ENCODE measurements at places on chromosomes 7 and 10. TPM values are rescaled to one million over a fixed set of nuclear protein-coding genes. Genes with fewer than 3 reads are reported as not detected.
A peak's percentile ranks its signal among the peaks of the same experiment; 100 is the strongest.

- DNase-seq: peak; percentile 73
Measured at GRCh38 chr10:35336084-35336831, at the start of gene CCNY. Gene CCNY (plus strand): TSS chr10:35336509. CDS start chr10:35337054, 545 bp downstream.

DNA sequence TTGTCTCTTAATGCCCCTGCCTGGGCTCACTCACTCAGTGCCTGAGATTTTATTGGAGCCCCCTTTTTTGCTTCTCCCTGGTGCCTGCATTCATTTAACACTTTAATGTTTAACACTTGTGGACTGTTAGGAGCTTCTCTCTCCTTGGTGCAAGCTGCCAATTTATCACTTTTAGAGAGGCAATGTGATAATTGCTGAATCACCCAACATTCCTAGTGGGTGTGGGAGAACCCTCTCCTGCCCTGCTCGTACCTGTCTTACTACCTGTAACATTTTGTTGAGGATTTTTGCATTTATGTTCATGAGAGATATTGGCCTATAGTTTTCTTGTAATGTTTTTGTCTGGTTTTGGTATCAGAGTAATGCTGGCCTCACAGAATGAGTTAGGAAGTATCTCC is 13.2 kb downstream of the STAM start:
- no peak for DNase-seq

GRCh38 chr10:76070916-76071315 is 639.5 kb downstream of the LRMDA start:
- no peak for DNase-seq

PCLO gene
- total RNA-seq: 2.0 TPM

DNA sequence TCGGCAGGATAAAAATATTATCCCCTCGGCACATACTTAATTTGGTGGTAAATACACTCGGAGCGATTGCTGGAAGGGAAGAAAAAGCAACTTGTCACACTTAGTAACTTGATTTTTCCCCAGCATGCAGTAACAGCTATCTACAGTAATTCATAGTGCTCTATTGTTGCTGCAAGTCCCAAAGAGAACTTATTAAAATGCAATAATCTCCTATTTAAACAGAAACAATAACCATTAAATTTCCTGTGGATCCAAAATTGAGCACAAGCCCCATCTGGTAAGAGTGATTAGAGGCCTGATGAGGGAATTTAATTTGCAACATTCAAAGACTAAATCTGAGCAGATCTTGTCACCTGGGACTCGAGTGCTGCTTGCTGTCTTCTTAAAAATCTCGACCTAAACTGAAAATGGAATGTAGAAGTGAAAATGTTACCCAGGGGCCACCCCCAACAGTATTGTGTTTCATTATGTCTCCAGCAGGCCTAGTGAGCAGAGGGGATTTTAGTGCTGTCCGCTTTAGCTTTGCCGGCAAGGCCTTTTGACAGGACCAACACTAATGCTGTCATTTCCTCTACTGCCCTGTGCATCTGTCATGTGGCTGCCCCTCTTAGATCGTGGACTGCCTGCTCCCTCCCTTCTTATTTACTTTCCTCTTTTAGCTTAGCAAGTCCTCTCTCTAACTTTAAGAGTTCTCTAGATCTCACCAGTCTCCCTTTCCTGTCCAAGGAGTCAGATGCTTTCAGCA is 639.7 kb downstream of the AUTS2 start:
- no peak for DNase-seq

DNA sequence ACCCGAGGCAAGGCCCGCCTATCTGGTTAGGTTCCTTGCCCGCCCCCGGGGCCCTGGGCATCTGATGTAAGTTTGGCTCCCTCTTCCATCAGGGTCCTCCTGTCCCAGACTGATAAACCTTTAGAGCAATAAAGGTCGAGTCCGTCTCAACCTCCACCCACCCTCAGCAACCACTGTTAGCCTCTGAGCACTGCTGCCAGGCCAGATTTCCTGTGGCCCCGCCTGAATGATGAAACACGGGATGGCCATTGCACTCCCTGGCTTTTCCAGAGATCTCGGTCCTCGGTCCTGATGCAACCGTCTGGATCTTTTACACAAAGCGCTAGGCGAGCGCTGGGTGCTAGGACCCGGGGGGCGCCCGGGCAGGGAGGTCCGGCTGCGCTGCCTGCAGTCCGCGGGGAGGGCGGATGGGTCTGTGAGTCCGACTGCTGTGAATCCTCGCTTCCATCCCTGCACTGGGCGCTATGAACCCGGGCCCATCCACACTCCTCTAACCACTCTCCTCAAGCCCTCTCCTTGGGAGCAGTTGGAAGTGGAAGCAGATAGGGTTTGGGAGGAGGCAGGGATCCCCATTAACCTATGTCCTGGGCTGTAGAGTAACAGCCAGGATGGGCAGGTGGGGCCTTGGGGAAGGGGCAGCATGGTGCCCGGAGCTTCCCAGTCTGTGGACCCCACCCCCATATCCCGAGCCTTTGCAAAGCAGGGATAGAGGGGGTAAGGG is 875 bp upstream of the DDIT4 start:
- peak; percentile 92 for DNase-seq

MBL2 gene
- total RNA-seq: 0.17 TPM

- DNase-seq: no peak
Measured at GRCh38 chr10:53361281-53361680, 588.7 kb upstream of the MBL2 start.

PPP1R17 gene
- not detected for total RNA-seq

DNA sequence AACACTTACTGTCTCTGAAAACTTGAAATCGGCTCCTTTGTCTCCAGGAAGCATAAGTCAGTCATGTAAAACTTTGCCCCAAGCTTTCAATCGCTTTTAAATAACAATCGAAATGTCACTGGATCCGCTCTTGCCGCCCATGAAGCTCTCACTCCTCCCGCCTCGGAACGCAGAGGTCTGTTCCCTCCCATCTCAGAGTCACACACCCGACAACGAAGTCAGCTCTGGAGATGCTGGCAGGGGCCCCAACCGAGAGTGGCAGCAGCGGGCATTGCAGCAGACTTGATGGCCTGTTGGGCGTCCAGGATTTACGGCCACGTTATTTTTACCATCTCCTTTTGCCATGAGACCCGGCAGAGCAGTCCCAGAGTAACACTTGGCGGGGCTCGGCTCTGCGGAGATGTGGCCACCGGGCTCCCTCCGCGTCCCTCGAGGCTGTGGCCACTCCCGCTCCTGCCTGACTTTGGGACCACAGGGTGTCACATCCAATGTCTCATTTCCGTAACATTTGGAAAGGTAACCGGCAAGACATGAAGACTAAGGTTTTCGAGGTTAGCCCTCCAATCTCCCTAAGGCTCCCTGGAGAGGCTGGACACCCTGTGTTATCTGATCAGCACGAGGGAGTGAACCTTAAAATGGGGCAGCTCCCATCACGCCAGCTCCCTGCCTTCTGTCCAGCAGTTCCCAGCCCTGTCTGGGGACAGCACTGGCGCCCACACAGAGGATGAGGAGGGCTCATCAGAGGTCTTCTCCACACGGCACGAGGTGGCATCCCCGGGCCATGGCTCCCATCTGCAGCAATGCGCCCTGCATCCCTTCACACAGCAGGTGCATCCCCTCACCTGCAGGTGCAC is 62.8 kb upstream of the ADGRA1 start:
- DNase-seq: no peak

DNA sequence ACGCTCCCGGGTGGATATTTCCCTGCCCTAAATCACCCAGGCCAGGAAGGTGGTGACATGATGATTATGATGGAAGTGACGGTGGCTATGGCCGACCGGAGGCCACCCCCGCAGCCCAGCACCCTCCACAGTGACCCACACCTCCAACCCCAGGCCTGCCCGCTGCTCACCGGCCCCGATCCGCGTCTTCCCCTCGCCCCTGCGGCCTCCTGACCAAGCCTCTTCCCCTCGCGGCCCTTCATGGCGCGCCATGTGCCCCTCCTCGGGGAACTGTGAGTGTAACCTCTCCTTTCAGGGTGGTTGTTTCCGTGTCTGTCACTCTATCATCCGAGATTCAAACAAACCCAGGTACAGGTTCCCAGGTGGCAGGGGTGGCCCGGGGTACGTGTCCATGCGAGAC is 78.3 kb downstream of the UNCX start:
- DNase-seq: no peak

DNA sequence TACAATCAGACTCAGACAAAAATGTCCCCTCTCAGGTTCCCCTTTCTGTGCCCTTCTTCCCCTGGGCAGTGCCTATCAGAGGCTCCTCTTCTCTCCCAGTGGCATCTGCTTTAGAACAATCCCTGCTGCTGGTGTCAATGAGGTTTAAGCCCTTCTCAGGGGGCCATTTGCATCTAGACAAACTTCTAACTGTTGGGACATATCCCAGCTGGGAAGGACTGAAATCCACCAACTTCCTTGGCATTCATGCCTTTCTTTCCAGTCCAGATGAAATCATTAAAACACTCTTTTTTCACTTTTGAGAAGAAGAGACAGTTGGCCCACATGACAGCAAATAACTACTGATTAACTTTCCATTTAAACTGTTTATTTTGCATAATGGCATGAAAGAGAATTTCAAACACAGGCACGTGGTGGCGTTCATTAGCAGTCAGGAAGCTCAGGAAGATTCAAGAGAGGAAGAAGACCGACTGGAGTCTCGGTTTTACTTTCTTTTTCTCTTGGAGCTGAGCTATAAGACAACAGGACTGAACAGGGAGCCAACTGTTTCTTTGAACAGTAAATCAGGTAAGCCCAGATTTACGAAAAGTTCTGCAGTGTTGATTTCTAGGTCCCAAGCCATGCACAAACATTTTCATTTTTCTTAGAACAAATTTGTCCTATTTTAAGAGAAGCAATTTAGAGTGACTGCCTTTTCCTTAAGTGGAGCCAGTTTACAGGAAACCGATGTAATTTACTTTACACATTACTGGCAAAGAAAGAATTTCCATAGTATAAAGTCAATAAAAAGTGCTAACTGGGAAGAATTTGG is at the start of gene GIMAP2:
TSS of gene GIMAP2 (plus strand) at position 488 of the 811 bp plus-strand sequence. CDS start 1,354 bp downstream, outside the sequence.
- peak; percentile 7 for DNase-seq

PRSS37 gene
- not detected for total RNA-seq

DNA sequence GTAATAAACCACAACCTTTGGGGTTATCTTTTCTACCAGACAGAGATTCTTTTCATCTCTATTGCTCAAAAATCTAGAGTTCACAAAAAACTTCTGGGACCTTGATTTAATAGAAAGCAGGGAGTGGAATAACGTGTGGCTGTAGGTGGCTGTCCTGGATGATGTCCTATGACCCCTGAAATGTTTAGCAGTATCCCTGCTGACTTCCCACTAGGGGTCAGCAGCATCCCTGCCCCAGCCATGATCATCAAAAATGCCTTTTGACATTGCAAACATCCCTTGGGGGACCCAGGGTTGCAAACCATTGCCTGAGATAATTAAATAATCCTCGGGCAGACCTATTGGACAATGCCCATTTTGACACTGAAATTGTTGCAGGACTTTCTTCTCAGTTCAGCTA is 177.1 kb downstream of the USP6NL start:
- DNase-seq: no peak

SYT15B gene
- total RNA-seq: not detected

SLC25A28 gene
- total RNA-seq: 21.4 TPM

DNA sequence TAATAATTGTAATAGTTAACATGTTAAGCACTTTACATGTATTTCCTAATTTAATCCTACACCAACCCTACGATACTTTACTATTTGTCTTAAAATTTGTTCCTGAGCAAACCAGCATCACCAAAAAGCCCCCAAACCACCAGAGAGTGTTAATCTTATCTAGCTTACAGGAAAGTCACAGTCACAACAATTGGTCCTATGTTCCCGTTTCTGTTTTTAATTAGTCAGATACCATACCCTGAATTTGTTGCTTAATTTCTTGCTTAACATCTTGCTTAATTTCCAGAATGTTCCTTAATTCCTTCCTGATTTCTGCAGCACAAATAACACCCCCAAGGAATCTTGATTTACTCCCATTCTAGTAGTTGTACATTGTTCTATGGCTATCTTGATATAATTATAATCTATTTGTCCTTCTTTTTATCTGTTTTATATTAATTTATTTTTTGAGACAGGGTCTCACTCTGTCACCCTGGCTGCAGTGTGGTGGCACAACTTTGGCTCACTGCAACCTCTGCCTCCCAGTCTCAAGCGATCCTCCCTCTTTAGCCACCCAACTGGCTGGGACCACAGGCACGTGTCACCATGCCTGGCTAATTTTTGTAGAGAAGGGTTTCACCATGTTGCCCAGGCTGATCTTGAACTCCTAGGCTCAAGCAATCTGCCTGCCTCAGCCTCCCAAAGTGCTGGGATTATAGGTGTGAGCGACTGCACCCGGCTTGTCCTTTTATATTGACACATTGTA is 6.6 kb upstream of the PDSS1 start:
- no peak for DNase-seq

DNA sequence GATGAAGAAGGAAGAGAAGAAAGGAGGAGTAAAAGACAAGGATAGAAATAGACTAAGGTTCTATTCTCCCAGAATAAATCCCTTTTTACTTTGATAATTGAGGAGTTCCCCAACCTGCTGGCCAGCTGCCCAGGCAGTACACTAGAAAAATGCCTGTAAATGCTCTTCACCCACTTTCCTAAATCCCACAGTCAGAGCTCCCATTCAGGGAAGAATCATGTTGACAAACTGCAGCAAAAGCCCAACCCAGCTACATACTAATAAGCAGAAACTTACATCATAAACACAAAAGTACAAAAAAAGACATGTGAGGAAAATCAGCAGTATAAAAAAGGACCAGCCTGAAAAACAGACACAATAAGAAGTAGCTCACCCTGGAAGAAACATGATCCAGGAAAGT is 15.8 kb upstream of the KDM7A start:
- no peak for DNase-seq

DNA sequence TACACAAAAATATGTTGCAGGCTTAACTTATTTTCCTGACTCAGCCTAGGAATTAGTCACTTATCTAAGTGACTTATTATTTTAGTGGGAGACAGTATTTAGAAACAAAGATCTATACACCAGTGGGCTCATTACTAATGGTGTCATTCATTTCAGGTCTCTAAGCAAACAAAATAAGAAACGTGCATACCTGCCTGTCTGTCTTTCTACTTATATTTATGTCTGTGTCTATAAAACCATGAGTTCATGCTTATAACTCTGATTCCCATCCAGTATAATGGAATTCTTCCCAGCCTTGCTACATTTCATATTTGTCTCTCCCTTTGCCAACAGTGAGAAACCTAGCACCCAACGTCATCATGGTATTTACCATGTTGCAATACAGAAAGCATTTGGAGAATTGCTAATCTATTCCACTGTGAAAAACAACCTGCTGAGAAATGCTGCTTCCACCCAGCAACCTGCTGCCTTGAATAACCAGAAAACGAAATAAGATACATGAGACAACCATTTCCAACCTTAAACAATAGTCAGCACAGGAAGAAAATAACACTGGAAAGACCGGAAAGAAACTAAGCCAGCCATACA is 501.0 kb downstream of the GLRX3 start:
- DNase-seq: no peak

- no peak for DNase-seq
Measured at GRCh38 chr7:15874774-15875173, 188.3 kb upstream of the MEOX2 start.

SEMA3C gene
- total RNA-seq: 49.8 TPM

- DNase-seq: no peak
Measured at GRCh38 chr10:124184208-124184830, 90.9 kb upstream of the CHST15 start.

All from Caki2 (cell line).